GF-D8 (cell line): ENCODE measurements at places on chromosomes 13 and 19.

- no peak for DNase-seq
These were observed 2.7 kb downstream of the CLEC4G start for GRCh38 chr19:7729211-7729610.

DNA sequence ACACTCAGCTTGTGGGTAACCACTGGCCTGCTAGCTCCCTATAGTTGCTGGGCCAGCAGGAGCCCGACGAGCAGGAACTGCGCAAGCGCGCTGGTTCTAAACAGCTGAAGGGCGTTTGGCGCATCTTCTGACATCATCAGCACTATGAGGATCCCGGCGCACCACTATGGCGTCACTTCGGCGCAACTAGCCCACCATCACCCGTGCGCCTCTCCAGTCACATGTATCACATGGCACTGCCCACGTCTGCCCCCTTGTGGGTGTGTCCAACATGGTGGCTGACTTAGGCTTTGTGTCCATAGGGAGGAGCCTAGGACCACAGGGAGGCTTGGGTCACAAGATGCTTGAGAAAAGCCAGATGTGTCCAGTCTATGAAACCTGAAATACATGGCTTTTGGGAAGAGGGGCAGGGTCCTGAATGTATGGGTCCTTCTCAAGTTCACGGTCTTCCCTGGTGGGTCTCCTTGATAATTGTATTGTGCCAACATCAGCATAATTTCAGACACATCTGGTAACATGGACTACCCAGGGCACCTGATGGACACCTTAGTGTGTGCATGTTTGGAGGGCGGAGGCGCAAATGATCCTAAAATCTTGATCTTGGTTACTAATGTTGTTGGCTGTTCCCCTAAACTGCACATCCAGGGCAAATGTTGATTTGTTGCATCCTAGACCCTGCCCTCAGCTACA, 18.0 kb downstream of the KLK4 start:
- no peak for DNase-seq

DNA sequence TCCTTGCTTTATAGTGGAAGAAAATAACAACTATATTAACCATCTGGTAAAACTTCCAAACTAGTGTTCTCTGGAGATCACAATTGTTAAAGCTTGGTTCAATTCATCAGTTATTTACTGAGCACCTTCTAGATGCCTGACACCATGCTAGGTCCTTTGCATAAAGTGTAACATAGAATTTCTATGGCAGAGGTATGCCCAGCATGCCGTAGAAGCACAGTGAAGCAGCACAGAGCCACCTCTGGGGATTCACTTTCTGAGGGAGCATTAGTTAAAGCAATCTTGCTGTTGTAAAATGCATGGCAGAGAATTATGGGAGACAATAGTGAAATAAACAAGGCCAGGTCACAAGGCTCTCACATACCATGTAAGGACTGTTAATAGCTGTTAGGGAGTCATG, 75.2 kb downstream of the LRRC63 start:
- DNase-seq, result no peak

- no peak for DNase-seq
These were observed 6.5 kb upstream of the CDC16 start for GRCh38 chr13:114228176-114228575.

GRCh38 chr19:10544242-10544752, 593 bp downstream of the ATG4D start:
- DNase-seq, result no peak

DNA sequence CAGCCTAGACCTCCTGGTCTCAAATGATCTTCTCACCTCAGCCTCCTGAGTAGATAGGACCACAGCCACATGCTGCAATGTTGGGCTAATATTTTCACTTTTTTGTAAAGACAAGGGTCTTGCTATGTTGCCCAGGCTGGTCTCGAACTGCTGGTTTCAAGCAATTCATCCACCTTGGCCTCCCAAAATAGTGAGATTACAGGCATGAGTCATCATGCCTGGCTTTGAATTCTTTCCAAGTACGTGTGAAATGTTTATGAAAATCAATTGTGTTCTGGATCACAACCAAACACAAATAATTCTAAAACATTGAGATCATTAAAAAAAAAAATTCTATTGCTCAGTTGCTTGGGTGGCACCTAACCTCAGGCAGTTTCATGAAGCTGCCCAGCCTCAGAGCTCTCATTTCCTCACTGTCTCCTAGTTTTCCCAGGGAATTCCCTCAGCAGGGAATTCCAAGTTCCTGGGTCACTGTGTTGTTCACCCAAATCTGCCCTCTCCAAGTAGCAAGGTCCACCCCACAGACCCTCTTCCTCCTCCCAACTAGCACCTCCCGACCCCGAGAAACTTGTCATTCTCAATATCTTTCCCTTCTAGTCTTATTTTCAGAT, 44.8 kb downstream of the ING1 start:
- DNase-seq, result no peak

DNA sequence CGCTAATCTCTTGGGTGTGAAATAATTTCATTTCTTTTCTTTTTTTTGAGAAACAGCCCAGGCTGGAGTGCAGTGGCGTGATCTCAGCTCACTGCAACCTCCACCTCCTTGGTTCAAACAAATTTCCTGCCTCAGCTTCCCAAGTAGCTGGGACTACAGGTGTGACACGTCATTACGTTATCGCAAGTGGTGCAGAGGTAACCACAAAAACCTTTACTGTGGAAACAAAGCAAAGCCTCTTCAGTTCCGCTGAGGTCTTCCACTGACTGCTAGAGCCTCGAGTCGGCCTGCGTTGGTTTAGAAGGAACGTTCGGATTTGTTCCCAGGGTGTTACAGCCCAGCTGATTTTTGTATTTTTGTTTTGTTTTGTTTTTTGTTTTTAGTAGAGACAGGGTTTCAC, 2.0 kb upstream of the ZNF784 start:
- DNase-seq, result no peak

DNA sequence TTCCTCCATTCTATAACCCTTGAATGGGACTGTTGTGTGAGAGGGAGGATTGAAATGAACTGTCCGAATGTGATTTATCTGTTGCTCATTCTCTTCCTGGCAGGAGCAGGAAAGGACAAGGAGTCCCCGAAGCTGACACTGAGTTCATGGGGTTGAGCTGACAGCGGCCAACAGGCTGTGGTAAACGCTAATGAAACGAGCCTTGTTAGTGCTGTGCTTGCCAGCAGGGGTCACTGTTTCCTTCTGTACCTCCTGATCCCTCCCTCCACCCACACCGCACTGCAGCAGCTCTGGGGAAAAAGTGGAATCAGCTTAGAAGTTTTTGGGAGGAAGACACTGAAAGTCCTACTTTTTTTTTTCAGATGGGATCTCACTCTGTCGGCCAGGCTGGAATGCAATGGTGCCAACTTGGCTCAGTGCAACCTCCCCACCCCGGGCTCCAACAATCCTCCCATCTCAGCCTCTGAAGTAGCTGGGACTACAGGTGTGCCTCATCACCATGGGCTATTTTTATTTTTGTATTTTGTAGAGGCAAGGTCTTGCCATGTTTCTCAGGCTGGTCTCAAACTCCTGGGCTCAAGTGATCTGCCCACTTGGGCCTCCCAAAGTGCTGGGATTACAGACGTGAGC, 6.7 kb upstream of the ZNF761 start:
- no peak for DNase-seq

GRCh38 chr13:28286263-28286662, 147.9 kb downstream of the PAN3 start:
- no peak for DNase-seq
